ENCODE measurements at places on chromosomes 4 and X. TPM values are rescaled to one million over a fixed set of nuclear protein-coding genes. Genes with fewer than 3 reads are reported as not detected.

- no peak overlapping the region for H3K27ac ChIP-seq
- H3K4me1 ChIP-seq = no peaks in the 10 kb centered on the region
- no peak for DNase-seq
- no peaks in the 10 kb centered on the region for H3K27me3 ChIP-seq
Measured at GRCh38 chrX:142861557-142861956, 164.2 kb upstream of the SPANXN4 start.

- DNase-seq = peak; percentile 80
- H3K4me3 ChIP-seq = no peak overlapping the region
- no peaks in the 10 kb centered on the region for H3K27me3 ChIP-seq
- peaks cover 6% of the 10 kb centered on the region for H3K4me1 ChIP-seq
- no peaks in the 10 kb centered on the region for H3K36me3 ChIP-seq
Measured at GRCh38 chr4:187276736-187277408, 553.2 kb upstream of the FAT1 start.

DNA sequence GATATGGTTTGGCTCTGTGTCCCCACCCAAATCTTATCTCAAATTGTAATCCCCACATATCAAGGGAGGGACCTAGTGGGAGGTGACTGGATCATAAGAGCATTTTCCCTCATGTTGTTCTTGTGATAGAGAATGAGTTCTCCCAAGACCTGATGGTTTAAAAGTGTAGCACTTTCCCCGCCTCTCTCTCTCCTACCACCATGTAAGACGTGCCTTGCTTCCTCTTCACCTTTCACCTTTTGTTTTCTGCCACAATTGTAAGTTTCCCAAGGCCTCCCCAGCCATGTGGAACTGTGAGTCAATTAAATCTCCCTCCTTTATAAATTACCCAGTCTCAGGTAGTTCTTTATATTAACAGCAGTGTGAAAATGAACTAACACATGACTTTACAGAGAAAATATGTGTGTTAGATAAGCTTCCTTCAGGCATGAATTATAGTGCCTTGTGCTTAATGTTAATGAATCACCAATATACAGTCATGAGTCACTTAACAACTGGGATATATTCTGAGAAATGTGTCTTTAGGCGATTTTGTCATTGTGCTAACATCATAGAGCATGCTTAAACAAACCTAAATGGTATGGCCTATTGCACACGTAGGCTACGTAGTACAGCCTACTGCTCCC is 37.9 kb downstream of the PDGFC start:
- DNase-seq = no peak
- no peaks in the 10 kb centered on the region for H3K4me1 ChIP-seq
- H3K27ac ChIP-seq = no peak overlapping the region
- H3K4me3 ChIP-seq = no peak overlapping the region
- H3K36me3 ChIP-seq = no peaks in the 10 kb centered on the region
- no peaks in the 10 kb centered on the region for H3K27me3 ChIP-seq

GRCh38 chrX:9573282-9574106 is 108.6 kb downstream of the TBL1X start:
- H3K36me3 ChIP-seq = no peaks in the 10 kb centered on the region
- no peak overlapping the region for H3K4me3 ChIP-seq
- H3K27me3 ChIP-seq = peaks cover 12% of the 10 kb centered on the region
- no peak for DNase-seq

- no peaks in the 10 kb centered on the region for H3K27me3 ChIP-seq
- no peak overlapping the region for H3K27ac ChIP-seq
- DNase-seq = no peak
Measured at GRCh38 chr4:117001077-117001476, 84.3 kb downstream of the TRAM1L1 start.

Gene SRPX2
- 8.1 TPM for polyA plus RNA-seq

Gene EREG
- 0.14 TPM for polyA plus RNA-seq

Gene VCX
- not detected for polyA plus RNA-seq

Gene KLB
- polyA plus RNA-seq = 0.26 TPM

All from lung (tissue), 17 donors.